ENCODE measurements at places on chromosomes 2 and 18.
A peak's percentile ranks its signal among the peaks of the same experiment; 100 is the strongest.

GRCh38 chr18:58391932-58392323 is 237.0 kb downstream of the ALPK2 start:
- DNase-seq = no peak

DNA sequence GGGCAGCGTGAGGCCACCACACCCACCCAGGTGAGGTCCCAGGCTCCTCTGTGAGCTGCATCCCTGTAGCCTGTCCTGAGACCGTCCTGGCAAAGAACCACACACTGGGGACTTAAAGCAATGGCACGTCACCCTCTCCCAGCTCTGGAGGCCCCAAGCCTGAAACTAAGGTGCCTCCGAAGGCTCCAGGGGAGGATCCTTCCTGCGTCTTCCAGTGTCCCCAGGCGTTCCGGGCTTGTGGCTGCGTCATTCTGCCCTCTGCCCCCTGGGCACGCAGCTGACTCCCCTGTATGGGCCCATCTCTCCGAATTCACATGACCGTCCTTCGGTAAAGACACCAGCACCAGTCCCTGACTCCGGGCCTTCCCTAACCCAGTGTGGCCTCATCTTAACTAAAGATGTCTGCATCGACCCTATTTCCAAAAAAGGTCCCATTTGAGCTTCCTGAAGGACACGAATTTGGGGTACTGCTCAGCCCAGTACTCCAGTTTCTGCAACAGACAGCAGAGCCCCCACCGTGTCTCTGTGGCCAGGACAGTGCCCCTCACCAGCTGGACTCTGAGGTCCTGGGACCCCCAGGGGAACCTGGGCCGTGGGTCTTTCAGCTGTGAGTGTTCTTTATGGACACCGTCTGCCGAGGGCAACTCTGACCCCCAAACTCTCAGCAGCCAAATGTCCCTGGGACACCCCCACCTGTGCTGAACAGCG is 75.2 kb upstream of the CTDP1 start:
- no peak for DNase-seq

DNA sequence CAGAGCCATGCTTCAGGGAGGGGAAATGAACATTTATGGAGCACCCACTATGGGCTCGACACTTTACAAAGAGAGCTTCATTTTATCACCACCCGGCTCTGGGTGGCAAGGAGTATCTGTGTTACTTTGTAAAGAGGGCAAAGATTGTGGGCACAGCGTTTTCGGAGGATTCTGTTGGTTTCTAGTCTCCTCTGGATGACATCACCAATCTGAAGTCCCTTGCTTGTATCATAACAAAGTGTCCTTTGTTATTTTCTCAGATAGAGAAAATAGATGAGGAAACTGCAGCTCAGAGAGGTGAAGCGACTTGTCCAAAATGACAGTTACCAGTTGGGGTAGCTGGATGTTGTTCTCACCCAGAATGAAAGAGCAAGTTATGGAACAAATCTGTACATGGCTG is 162.8 kb downstream of the GLI2 start:
- DNase-seq = no peak

DNA sequence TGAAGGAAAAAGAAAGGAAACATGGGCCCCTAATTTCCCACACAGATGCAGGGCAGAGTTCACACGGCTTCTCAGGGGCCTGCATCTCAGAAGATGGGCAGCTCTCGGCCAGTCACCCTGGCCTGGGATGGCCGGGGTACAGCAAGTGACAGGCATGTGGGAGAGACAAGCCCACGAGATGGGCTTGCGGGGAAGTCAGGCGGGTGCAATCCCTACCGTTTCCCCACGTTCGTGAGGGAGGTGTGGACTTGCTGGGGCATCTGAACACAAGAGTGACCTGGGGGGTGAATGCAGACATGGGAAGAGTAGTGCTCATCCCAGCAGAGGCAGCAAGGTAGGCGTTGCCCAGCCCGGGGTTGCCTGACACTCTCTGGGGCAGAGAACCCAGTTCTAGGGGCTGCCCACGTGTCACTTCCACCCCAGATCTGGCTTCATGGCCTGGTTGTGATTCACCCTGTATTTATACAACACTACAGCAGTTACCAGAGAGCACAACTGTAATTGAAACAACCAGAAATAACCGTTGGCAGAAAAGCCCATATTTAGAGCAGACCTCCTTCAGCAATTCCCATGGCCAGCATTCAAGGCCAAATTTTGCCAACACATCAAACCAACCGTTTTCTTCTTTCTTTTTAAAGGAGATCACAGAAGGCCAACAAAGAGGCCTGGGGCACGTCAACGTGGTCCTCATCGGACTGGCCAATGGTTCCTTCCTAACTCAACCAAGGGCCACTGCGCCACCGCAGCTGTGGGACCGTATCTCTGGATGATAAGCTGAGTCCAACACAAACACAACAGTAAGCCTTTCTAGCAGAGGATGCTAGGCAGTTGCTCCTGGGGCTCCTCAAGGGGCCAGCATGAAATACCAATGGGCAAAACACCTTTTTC is 58.4 kb downstream of the PARD6G start:
- DNase-seq = no peak

DNA sequence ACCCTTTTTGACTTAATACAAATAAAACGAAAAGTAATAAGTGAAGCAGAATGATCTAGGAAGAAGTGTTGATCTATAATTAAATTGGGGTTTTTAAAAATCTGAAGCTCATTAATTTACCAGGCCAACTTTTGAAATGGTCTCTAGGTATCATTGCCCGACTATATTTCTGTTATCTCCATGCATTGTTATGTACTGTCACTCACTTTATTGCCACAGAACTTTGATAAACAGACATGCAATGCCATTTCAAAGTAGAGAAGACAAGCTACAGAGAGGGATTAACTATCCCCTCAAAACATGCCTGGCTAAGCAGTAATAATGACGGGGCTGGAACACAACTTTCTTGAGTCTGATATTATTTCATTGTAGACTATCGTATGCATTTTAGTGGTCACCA is 147.6 kb upstream of the ITGA4 start:
- DNase-seq = no peak

DNA sequence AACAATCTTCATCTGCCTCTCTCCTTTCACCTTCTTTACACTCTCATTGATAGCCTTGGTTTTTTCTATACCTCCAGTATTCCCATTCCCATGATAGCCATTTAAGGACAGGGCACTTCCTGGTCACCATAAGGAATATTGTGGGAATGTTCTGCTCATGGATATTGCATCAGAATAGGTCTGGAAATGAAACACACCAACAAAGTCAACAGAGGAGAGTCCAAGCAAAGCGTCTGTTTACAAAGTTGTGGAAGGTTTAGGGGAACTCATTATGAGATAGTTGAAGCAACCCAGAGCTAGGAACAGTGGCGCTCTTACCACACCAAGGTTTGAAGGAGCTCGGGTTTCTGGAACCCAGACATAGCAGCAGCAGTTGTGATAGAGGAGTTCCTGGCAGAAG is 150.3 kb upstream of the TNP1 start:
- no peak for DNase-seq

DNA sequence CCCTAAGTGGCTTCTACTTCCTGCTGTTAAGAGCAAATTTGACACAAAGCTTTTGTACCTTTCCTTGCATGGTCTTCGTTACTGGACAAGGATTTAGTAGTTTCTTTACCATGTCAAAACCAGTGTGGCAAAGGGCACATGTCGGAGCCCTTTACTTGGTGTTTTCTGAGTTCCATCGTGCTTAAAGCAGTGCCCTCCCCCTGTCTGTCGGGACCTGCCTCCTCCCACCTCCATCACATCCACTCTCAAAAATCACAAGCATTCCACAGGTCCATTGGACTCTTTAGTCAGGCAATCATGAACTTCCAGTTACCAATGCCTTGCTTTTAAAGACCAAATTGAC is 763 bp downstream of the CCDC141 start:
- no peak for DNase-seq

GRCh38 chr2:240642806-240643092 is 17.5 kb downstream of the GPR35 start:
- DNase-seq = no peak

DNA sequence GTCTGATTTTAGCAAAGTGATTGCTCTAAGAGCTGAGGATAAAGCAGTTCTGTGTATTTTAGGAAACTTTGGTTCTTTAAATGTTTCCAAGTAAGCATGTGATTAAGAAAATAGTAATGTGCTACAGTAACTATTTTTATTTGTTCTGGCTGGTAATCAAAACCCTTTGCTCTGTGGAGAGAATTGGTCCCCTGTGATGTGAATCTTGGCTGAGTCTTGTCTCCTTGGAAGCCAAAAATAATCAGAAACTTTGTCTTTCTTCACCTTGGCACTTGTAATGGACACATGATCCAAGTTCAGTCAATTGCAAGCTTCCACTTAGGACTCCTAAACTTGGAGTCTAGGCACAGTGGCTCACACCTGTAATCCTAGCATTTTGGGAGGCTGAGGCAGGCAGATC is 422.7 kb upstream of the CDH20 start:
- no peak for DNase-seq

DNA sequence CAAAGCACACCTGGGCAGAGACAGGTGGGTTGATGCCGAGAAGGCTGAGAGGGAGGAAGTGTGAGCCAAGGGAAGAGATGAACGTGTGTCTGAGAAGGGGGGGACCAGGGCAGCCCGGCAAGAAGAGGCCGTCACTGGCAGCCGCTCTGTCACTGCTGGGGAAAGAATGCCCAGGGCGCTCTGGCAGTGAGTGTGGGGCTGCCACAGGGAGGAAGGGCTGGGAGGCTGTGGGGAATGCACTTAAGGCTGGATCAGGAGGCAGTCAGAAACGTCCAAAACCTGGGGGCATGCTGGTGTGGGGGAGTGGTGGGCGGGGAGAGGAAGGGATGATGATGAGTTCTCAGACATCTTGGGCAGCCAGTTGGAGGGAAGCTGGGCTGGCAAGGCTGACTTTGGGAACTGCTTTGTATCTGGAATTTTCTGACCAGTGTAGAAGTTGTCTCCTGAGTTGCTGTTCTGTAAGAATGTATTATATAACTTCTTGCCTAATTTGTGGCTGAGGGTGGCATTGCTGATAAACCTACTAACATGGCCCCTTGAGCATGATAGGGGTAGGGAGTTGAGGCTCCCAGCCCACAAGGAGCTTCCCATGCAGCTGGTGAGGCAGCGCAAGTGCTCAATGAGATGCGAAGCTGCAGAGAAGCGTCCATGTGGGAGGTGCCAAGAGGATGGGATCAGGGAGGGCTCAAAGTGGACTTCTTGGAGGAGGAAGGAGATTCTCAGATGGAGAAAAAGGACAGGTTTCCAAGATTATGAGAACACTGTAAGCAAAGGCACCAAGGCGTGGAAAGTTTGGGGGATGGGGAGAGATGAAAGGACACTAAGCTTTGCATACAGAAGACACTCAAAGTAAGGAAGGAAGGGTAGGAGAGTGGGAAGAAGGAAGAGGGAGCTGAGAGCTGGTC is 185.1 kb upstream of the HAAO start:
- DNase-seq = no peak

- no peak for DNase-seq
Measured at GRCh38 chr2:8986327-8986976, 17.0 kb downstream of the MBOAT2 start.

- DNase-seq = peak; percentile 93
Measured at GRCh38 chr2:45946023-45946422, 294.5 kb downstream of the PRKCE start.

DNA sequence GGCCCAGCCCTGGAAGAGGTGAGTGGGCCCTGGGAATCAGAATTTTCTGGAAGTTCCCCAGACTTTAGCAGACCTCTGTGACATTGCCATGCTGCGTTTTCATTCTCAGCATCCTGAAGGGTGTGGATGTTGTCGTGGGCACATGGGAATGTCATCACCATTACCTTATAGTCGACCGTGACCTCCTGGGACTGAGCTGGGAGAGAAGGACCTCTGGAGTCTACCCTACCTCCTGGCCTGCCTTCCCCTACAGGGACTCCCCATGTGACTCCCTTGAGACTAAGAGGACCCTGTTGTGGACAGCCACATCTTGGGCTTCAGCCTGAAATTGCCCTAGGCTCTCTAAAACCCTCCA is 43.0 kb downstream of the CNGA3 start:
- DNase-seq = no peak

GRCh38 chr2:36530983-36531354 is 67.0 kb downstream of the FEZ2 start:
- DNase-seq = no peak

- DNase-seq = peak; percentile 76
Measured at GRCh38 chr2:166372046-166372445, 3.7 kb downstream of the SCN9A start.

GRCh38 chr2:156845806-156846558 is 409.8 kb downstream of the GPD2 start:
- DNase-seq = no peak

DNA sequence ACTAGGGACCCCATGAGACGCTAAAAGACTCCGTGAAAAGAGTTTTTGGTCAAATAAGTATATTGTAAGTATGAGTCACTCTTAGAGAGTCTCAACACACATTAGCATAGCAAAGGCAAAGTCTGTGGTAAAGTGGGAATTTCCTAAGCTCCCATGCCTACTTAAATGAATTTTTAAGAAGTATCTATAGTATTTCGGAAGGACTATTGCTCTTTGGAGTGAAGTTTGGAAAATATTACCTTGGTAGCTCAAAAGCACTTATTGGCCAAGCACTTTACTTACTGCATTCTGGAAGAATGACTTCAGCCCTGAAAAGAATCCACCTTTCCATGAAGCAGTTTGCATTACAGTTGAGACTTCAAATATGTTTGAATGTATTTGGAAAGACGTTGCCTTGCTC is 57.1 kb downstream of the CAVIN2 start:
- peak; percentile 32 for DNase-seq

GRCh38 chr2:150742094-150742493 is 254.6 kb upstream of the RND3 start:
- no peak for DNase-seq

DNA sequence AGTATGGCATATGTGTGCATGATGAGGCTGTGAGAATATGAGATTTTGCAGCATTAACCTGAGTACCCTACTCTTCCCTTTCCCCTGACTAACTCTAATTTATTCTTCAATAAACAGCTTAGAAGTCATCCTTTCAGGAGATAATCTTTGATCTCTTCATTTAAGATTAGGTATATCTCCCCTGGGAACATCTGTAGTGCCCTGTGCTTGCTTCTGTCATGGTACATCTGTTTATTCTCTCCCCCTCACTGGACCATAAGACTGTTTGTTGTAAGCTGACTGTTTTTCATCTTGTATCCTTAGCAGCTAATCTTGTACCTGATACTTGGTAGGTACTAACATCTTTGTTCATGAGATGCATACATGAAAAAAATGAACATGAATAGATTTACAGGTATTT is 83.1 kb downstream of the MBD5 start:
- no peak for DNase-seq

GRCh38 chr2:231590614-231591013 is 2.0 kb upstream of the TEX44 start:
- DNase-seq = no peak

- DNase-seq = no peak
Measured at GRCh38 chr2:202760848-202761247, 110.7 kb downstream of the ICA1L start.

- no peak for DNase-seq
Measured at GRCh38 chr2:72082021-72082601, 65.6 kb downstream of the CYP26B1 start.

- no peak for DNase-seq
Measured at GRCh38 chr2:233953087-233953801, 36.1 kb downstream of the TRPM8 start.

- DNase-seq = peak; percentile 23
Measured at GRCh38 chr18:63817441-63818051, 42.3 kb downstream of the SERPINB7 start.
